Fibroblast of lung (primary cell): ENCODE measurements at places on chromosomes 2 and 18.
A peak's percentile ranks its signal among the peaks of the same experiment; 100 is the strongest.

- no peak for DNase-seq
Measured at GRCh38 chr2:95234286-95234785, 27.0 kb downstream of the ZNF892 start.

DNA sequence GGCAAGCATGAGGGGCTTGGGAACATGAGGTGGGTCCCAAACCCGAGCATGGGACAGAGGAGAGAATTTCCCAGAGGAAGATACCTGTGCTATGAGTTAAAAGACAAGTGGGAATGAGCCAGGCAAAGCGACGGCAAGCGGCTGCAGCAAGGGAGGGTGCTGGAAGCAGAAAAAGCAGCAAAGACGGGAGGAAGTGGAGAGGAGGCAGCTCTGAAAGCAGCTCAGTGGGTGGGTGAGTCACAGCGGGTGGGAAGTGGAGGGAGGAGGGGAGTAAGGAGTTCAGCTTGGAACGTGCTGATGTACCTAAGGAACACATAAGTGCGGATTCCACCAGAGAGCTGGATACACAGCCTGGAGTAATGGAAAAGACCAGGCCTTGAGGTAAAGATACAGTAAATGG, 41.4 kb downstream of the THUMPD2 start:
- peak; percentile 79 for DNase-seq

- DNase-seq, result no peak
Measured at GRCh38 chr2:5235701-5236100, 456.5 kb upstream of the SOX11 start.

- DNase-seq, result peak; percentile 15
Measured at GRCh38 chr2:1538663-1539062, 125.4 kb downstream of the TPO start.

DNA sequence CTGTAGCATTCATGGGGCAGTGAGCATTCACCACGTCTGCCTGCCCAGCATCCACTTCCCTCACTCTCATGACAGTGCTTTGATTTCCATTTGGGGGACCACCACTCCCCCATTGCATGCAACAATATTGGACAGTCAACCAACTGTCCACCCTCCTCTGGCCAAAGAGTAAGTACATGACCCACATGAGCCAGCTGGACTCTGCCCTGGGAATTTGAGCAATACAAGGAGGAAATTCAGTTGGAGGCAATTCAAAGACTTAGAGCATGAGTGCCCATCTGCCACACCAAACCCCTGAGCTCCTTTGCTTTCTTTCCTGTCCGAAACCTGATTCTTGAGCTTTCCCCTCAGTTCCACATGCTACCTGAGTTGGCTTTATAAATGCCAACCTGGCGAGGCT, 41.7 kb upstream of the PNO1 start:
- DNase-seq, result no peak

DNA sequence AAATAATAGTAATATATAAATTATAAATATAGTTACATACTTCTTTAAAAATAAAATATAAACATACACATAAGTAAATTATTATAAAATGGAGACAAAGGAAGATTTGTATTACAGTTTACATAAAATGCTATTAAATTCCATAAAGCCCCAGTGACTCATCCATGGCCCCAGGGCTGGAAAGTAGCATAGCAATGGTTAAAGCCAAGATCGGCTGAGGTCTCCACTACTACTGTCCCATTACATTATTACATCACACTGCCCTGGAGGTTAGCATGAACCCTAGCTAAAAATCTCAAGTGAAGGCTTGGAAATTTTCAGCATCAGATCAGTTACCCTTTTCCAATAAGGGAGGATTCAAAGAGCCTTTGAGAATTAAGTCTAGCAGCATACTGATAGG, 936.2 kb downstream of the DSC3 start:
- no peak for DNase-seq

DNA sequence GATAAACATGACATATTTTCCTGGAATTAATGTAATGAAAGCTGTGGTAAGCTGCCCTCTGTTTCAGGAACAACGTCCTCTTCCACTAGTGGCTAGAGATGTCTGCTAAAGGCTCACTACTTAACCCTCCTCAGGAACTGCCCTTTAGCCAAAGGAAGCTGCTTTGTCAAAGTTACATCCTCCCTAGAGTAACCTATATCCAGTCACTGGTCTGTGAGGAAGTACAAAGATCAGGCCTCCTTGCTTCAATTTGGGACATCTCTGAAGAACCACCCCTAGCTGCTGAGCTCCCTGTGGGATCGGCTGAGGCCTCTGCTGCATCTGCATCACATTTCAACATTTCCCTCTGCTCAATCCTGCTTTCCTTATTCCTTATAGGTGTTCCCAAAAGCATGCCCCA, 107.8 kb downstream of the PRELID3A start:
- no peak for DNase-seq

DNA sequence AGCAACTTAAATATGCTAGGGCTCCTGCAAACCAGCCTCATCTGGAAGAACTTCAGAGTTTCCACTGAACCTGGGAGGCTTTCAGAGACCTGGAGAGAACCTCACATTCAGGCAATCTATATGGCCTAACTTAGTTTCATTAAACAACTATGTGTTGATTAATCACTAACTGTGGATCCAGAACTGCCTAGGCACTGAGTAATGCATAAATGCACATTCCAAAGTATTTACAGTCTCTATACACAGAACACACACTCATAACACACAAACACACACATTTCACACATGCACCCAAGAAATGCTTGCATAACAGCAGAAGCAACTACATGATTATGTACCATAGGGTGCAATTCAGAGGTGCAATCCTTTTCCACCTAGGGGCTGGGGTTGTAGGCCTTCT, 552.8 kb downstream of the BCL11A start:
- no peak for DNase-seq

DNA sequence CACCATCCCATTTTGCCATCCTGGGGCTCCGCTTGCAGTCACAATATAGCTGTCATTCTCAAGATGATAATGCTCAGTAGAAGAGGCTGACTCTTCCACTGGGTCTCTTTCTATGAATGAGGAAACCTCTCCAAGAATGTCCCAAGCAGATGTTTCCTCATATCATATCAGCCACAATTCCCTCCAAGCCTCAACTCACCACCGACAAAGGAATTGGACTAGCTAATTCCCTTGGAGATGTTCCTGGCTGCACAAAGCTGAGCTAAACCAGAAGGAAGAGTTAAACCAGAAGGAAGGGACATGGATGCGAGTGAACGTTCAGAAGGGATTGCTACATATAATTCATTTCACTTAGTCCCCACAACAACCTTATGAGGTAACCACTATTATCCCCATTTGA, 65.0 kb upstream of the NPAS2 start:
- DNase-seq, result no peak

DNA sequence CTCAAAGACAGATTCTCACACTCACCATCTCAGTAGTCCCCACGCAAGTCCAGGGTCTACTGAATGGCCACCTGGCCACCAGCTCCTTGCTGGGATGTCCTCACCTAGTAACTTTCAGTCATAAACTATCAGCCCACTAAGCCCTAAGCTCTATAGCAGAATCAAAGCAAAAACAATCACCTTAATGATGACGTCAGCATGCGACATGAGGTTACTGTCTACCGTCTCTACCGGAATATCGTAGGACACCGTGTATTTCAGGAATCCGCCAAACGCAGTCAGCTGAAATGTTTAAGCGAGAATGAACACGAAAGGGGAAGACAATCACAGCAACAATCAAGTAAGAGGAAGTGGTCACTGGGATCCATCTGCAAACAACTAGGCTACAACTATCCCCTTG, 81.8 kb downstream of the LAMA1 start:
- DNase-seq, result no peak

DNA sequence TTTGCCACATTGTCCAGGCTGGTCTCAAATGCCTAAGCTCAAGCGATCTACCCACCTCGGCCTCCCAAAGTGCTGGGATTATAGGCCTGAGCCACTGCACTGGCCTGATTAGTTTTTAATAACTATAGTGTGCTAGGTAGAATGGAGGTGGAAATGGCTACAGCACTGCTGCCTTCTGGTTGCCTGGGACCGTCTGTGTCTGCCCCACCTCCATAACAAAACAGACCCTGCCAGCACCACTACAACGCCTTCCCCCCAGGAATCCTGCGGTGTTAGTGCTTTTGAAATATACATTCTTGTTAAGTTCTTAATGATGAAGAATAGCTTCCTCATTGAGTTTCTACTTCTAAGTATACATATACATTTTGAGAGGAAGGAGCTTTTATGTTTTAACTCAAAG, 148.2 kb upstream of the ITGA6 start:
- no peak for DNase-seq

- no peak for DNase-seq
Measured at GRCh38 chr2:106953779-106954178, 67.8 kb upstream of the ST6GAL2 start.

- DNase-seq, result peak; percentile 87
Measured at GRCh38 chr2:29753671-29754444, 167.5 kb downstream of the ALK start.

DNA sequence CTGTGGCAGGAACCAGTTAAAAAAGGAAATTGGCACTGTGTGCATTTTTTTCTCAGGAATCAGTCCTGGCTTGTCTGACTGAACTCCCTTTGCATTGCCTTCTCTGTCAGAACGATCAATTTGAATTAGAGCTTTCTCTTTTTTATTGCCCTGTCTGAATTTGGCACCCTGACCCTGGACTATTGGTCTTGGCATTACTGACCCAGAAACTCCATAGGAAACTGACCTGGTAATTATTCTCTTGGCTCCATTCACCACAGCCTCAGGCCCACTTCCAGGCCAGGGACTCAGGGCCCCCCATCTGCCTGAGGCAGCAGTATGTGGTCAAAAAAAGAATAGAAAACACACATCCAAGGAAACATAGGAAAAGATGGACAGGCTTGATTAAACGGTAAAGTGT, 32.0 kb upstream of the CCDC88A start:
- no peak for DNase-seq

DNA sequence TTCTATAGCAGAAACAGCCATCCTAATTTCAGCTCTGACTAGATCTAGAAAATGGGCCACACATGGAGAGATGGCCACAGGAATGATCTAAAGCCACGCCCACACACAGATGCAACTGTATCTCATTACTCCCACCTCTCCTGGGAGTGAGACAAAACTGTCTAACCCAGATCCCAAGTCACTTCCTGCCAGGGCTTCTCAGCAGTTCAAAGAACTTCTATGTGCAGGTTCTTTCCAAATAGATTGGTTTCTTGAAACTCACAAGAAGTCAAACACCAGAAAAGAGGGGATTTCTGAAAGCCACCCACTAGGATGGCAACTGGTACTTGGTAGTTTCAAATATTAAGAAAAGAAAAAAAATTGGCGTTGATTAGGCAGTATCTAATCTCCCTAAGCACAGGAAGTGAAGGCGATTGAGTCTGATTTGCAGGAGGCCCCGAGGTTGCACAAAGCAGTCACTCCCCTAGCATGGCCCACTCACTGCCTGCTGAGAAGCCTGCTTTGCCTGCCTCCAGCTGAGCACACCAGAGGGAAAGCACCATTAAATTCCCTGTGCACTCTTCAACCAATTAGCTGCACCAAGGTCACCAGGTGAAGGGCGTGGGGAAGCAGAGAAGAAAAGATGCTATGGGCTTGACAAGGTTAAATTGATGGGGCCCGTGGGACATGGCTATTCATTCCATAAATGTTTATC, 51.1 kb downstream of the PAPOLG start:
- peak; percentile 8 for DNase-seq

GRCh38 chr2:36949845-36950244, 16.5 kb downstream of the STRN start:
- DNase-seq, result no peak

- DNase-seq, result peak; percentile 48
Measured at GRCh38 chr2:25453199-25453905, 111.6 kb upstream of the DNMT3A start.

- DNase-seq, result no peak
Measured at GRCh38 chr2:234075518-234075915, 25.0 kb downstream of the SPP2 start.

DNA sequence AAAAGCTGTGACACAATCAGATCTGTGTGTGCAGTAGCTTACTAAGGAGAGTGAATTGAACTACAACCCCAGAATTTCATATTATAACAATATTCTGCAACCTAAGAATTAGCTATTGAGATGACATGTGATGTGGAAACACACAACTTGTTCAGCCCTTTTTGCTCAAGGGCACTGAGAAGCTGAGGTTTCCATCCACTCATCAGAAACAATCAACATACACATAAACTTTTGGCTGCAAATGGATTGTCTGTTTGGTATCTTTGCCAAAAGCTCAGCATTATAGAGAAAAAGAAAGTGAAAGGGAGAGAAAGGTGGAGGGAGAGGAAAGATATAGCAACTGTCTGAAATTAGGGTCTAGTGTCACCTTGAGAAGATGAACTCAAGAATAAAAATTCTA, 117.2 kb upstream of the KLF7 start:
- DNase-seq, result no peak

GRCh38 chr2:217784996-217785543, 217.7 kb downstream of the TNS1 start:
- DNase-seq, result no peak

GRCh38 chr18:35029103-35029502, 12.1 kb upstream of the MAPRE2 start:
- DNase-seq, result peak; percentile 66

DNA sequence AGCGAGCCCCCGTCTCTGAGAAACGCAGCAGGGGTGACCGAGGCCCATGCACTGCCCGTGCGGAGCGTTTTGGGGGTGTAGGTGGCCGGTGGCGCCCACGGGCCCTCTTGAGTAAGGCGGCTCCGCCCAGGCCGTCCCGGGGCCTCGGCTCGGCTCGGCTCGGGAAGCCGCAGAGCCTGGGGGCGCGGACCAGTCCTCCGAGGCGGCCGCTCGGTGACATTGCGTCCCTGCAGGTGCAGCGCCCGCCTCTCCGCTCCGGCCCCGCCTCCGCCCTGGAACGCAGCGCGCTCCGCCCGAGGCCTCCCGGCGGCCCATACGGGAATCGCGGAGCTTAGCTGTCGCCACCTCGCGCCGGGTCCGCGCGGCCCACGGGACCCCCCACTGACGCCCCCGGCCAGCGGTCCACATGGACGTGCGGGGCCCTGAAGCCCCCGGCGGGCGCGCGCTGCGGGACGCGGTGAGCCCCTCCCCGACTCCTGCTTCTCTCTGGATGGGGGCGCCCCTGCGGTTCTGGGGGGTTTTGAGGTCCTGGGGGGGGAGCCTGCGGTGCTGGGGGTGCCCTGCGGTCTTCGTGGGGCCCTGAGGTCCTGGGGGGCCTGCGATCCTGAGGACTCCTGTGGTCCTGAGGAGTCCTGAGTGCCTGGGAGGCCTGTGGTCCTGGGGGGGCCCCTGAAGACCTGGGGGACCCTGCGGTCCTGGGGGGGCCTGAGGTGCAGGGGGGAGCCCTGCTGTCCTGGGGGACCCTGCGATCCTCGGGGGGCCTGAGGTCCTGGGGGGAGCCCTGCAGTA, at the start of gene HSBP1L1:
Gene HSBP1L1, plus strand, starts transcription at position 314 of the 789 bp plus-strand sequence. Its CDS starts 93 bp downstream, at position 407.
- peak; percentile 37 for DNase-seq

DNA sequence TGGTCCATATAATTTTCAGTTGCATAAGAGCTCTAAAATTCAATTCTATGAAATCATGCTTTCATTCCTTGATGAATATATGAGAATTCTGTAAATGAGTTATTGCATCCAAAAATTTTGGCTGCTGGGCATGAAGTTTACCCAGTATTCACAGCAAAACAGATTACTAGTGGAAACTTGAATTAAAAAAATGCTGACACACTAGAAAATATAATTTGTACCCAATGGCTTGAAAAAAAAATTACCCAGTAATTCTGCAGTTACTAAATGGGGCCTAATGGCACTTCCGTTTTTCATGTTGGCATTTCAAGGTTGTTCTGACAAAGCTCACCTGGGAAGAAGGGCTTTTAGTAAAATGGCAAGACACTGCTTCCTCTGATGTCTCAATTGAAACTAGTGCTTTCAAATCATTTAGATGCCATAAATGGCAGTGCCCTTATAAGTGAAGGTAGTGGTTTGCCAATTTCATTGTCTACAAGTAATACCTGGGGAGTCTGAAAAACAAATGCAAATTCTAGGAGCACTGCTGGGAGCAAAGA, 343.6 kb downstream of the TDRD15 start:
- no peak for DNase-seq
